Common myeloid progenitor, CD34-positive (primary cell): ENCODE measurements at places on chromosomes 5 and 9.

DNA sequence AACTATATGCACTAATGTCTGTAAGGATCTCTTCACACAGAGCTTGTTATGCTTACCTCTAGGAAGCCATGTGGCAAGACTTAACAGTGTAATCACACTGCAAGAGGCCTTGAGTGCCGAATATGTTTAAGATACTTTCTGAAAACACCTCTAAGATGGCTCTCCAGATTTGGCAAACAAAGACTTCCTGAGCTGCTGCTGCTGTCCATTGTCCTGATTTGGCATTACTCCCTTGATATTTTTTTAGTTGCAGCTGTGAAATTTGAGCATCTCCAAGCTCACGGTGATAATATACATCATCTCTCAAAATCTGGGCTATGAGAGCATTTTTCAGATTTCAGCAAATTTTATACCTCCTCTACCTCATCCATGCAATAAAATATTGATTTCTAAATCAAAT, 384.5 kb upstream of the CDH6 start:
- H3K4me3 ChIP-seq: no peak overlapping the region
- DNase-seq: no peak
- no peak overlapping the region for H3K27ac ChIP-seq
- H3K4me1 ChIP-seq: no peaks in the 10 kb centered on the region
- H3K36me3 ChIP-seq: no peaks in the 10 kb centered on the region
- H3K27me3 ChIP-seq: no peaks in the 10 kb centered on the region

- no peak for DNase-seq
- no peak overlapping the region for H3K27ac ChIP-seq
- peaks cover 1% of the 10 kb centered on the region for H3K4me1 ChIP-seq
- H3K36me3 ChIP-seq: no peaks in the 10 kb centered on the region
- no peaks in the 10 kb centered on the region for H3K27me3 ChIP-seq
- no peak overlapping the region for H3K4me3 ChIP-seq
Observed at GRCh38 chr9:98168941-98169488, 23.4 kb downstream of the CORO2A start.

- H3K27ac ChIP-seq: no peak overlapping the region
- no peak for DNase-seq
- H3K4me3 ChIP-seq: no peak overlapping the region
Observed at GRCh38 chr5:19630876-19631275, 357.1 kb downstream of the CDH18 start.

DNA sequence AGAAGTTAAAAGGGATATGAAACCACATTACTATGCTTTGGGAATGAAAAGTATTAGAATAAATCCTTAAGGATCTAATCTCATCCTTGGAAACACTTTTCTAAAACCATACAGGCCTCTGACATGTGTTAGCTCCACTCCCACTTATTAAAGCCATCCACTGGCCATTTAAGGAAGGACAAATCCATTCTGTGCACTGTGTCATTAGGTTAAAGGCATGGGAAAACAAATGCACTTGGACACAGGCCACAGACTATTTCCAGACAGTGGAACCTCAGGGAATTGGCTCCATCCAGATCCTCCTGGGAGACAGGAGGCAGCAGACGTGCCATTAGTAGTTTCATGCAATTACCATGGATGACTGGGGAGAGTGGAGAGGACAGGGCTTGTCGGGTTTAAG, 454.9 kb downstream of the ENC1 start:
- DNase-seq: no peak
- no peak overlapping the region for H3K27ac ChIP-seq
- H3K27me3 ChIP-seq: no peaks in the 10 kb centered on the region
- no peaks in the 10 kb centered on the region for H3K4me1 ChIP-seq
- no peaks in the 10 kb centered on the region for H3K36me3 ChIP-seq
- H3K4me3 ChIP-seq: no peak overlapping the region

DNA sequence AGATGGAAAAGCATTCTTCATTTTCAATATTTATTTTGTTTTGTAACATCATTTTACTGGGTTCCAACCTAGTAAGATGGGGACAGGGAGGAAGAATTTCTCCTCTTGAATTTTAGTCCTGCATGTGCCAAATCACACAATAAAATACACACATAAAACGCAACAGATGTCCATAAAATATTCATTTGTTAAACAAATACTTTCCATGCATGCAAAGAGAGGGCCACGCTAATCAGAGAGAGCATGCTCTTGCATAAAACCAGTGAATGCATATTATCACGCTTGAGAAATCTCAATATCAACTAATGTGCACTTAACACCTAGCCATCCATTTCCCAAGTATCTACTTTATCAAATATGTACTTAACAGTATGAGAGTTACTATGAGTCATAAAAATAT, 212.6 kb upstream of the TARS1 start:
- peaks cover 13% of the 10 kb centered on the region for H3K4me1 ChIP-seq
- no peak for DNase-seq
- no peaks in the 10 kb centered on the region for H3K27me3 ChIP-seq
- no peaks in the 10 kb centered on the region for H3K36me3 ChIP-seq

- no peak for DNase-seq
- no peak overlapping the region for H3K27ac ChIP-seq
- H3K4me3 ChIP-seq: no peak overlapping the region
- H3K4me1 ChIP-seq: no peaks in the 10 kb centered on the region
- no peaks in the 10 kb centered on the region for H3K27me3 ChIP-seq
Observed at GRCh38 chr9:126756876-126757415, 47.9 kb upstream of the ZBTB43 start.

DNA sequence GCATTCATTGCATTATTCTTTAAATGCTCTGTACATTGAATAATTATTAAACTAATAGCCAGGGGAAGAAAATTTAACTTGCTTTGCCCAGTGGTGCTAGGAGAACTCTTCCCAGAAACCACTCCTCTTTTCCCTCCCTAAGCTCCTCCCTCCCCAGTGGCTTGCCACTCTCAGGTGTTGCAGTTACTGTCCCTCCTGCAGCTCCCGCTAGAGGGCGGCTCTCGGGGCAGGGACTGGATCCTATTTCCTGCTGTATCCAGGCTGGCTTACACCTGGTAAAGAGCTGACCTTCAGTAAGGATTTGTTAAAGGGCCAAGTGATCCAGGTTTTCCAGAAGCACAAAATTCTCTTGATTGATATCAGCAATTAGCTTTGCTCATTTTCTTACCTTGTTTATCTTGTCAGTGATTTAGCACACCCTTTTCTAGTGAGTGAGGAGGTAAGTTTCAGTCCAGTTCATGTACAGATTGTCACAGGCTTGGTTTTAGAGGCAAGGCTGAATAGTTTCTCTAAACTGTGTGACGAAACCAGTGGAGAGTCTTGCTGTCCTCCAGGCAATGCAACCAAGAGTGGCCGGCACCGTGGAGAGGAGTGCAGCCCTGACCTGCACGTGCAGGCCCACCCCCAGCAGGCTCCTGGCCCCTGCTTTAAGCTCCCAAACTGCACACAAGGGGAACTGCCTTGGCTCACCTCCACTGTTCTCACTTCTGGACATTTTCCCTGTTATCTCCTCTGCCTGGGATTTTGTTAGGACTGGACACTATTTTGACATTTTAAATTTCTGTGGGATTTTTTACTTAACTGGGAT, 423.8 kb downstream of the SPOCK1 start:
- no peaks in the 10 kb centered on the region for H3K4me1 ChIP-seq
- DNase-seq: no peak
- no peaks in the 10 kb centered on the region for H3K36me3 ChIP-seq
- H3K27me3 ChIP-seq: no peaks in the 10 kb centered on the region

DNA sequence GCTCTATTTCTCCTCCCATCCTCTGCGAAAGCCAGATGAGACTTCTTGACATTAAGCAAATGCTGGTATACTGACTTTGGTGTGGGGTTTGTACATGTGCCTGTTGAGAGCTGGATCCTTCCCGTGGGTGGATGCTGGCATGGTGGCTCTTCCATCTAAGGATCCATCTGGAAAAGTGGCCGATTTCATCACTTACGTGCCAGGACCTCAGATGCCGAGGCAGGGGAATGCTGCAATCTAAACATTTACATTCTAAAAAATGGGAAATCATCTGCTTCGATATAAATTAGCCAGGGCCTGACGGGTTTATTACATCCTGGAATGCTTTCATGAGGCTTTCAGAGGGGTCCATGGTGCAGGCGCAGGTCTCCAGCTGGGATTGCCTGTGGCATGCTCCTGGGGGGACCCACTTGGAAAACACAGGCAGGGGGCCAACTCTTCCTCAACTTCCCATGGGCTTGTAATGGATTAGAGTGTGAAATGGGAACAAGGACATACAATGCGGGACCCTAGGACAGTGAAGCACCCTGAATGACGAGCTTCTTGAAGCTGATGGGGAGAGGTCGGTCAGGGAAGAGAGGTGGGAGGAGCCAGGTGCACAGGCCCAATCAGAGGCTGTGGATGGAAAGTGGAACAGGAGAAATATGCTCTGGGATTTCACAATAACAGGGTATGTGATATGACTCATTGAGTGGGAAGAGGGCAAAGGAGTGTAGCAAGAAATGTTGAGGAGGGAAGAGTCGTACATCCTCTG, 105.5 kb upstream of the PITX1 start:
- no peak overlapping the region for H3K27ac ChIP-seq
- no peaks in the 10 kb centered on the region for H3K4me1 ChIP-seq
- H3K36me3 ChIP-seq: no peaks in the 10 kb centered on the region
- no peak for DNase-seq

- H3K4me3 ChIP-seq: no peak overlapping the region
- peak; percentile 8 for DNase-seq
- no peaks in the 10 kb centered on the region for H3K4me1 ChIP-seq
- no peaks in the 10 kb centered on the region for H3K36me3 ChIP-seq
- no peak overlapping the region for H3K27ac ChIP-seq
Observed at GRCh38 chr9:16828340-16829281, 41.9 kb downstream of the BNC2 start.

DNA sequence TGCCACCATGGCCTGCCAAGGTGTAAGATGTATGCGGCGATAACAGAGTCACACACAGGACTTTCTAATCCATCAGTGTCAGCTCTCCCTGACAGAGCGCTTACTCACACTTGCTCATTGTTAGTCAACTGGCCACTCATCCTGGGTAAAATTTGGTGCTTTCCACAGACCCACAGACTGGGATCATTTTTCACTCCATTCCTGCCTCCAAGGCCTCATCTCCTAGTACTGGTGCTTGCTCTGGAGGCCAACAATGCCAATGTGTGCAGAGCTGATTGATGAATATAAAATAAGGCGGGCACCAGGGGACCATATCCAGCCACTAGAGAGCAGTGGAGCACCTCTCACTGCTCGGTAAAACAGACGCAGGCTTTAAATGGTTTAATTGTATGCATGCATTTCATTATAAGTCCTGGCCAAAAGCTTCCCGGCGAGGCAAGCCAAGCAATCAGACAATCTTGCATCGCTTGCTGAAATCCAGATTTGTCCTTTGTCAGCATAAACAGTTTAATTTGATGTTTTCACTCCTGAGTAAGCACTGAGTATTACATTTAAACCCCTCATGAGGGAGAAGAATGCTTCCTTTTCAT, 22.3 kb downstream of the PSMB7 start:
- H3K4me1 ChIP-seq: peaks cover 19% of the 10 kb centered on the region
- no peak overlapping the region for H3K4me3 ChIP-seq
- DNase-seq: no peak
- H3K36me3 ChIP-seq: peaks cover 18% of the 10 kb centered on the region
- H3K27ac ChIP-seq: no peak overlapping the region
- no peaks in the 10 kb centered on the region for H3K27me3 ChIP-seq

DNA sequence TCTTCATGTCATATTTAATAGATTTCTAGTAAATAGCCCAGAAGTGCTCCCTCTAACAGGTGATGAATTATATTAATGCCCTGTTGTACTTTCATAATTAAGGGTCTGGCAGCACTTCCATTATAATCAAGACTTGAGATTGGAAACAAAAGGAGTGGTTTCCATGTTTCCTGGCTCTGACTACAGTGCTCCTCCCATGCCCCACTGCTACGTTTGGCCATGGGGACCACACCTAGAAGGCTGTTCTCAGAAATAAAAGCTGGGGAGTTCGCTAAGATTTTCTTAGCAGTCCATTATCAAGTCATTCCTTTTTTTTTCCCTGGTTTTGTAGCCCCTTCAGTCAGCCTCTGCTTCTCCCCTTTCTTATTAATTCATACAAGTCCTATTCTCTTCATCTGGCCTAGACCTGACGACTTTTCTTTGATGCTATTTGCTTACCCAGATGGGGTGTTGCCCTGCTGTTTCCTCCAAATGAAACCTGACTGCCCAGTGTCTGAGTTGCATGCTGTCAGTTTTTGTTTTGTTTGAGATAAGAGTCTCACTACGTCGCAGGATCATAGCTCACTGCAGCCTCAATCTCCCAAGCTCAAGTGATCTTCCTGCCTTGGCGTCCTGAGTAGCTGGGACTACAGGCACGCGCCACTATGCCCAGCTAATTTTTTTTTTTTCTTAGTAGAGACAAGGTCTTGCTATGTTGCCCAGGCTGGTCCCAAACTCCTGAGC, 312.1 kb upstream of the EFNA5 start:
- no peak overlapping the region for H3K4me3 ChIP-seq
- H3K27ac ChIP-seq: no peak overlapping the region
- DNase-seq: no peak
- H3K27me3 ChIP-seq: no peaks in the 10 kb centered on the region
- H3K4me1 ChIP-seq: no peaks in the 10 kb centered on the region

DNA sequence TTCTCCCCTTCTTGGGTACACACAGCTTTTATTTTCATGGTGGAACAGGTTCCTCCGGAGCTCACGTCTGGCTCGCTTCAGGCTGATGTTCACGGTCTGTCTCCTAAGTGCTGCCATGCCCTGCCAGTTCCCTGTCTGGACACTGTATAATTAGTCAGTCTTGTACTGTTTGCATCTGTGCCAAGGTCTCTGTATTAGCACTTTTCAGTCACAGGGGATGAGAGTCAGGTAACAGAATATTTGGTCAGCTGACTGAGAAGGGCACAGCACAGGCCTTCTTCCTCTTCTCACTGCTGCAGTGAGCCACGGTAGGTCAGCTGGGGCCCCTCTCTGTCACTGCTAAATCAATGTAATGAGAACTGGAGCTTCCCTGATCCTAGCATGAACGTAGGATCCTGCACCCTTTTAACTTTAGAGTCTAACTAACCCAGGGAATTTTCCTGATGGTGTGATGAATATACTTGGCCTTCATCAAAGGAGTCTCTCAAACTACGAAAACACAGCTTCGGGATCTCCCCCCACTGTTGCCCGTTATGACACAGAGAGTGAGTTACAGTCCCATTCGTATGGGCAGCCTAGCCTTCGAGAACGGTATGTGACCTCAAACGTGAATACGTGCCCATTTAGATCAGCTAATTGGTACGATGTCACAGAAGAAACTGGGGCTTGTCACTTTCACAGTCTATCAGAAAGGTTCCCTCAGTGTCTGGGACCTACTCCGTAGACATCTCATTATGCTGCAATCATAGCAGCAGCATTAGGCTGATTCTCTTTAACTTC, 354.1 kb upstream of the RFX3 start:
- H3K27me3 ChIP-seq: no peaks in the 10 kb centered on the region
- no peak overlapping the region for H3K27ac ChIP-seq
- no peak overlapping the region for H3K4me3 ChIP-seq
- H3K36me3 ChIP-seq: no peaks in the 10 kb centered on the region
- no peak for DNase-seq
- H3K4me1 ChIP-seq: no peaks in the 10 kb centered on the region

- no peak for DNase-seq
- H3K4me1 ChIP-seq: no peaks in the 10 kb centered on the region
- H3K36me3 ChIP-seq: no peaks in the 10 kb centered on the region
- H3K27ac ChIP-seq: no peak overlapping the region
- no peak overlapping the region for H3K4me3 ChIP-seq
Observed at GRCh38 chr5:149333711-149334443, 11.4 kb upstream of the GRPEL2 start.

- peaks cover 10% of the 10 kb centered on the region for H3K36me3 ChIP-seq
- H3K4me1 ChIP-seq: peaks cover 2% of the 10 kb centered on the region
- no peak overlapping the region for H3K27ac ChIP-seq
- DNase-seq: no peak
- no peaks in the 10 kb centered on the region for H3K27me3 ChIP-seq
Observed at GRCh38 chr5:96736937-96737336, 70.8 kb downstream of the ERAP1 start.

- H3K4me3 ChIP-seq: no peak overlapping the region
- no peaks in the 10 kb centered on the region for H3K36me3 ChIP-seq
- no peaks in the 10 kb centered on the region for H3K4me1 ChIP-seq
- no peaks in the 10 kb centered on the region for H3K27me3 ChIP-seq
- no peak for DNase-seq
Observed at GRCh38 chr5:160565376-160565775, 143.7 kb downstream of the PTTG1 start.
